ENCODE measurements at places on chromosomes 4 and X.

- no peaks in the 10 kb centered on the region for H3K27me3 ChIP-seq
- no peak for DNase-seq
- H3K36me3 ChIP-seq: no peaks in the 10 kb centered on the region
- peak overlapping the region; percentile 95 for H3K4me3 ChIP-seq
- no peak overlapping the region for H3K27ac ChIP-seq
- H3K4me1 ChIP-seq: peaks cover 22% of the 10 kb centered on the region
These were observed 12.7 kb downstream of the ACOX3 start for GRCh38 chr4:8427761-8428287.

- H3K27ac ChIP-seq: no peak overlapping the region
- H3K4me1 ChIP-seq: no peaks in the 10 kb centered on the region
- H3K27me3 ChIP-seq: peaks cover 10% of the 10 kb centered on the region
These were observed 46.6 kb upstream of the SHISA3 start for GRCh38 chr4:42350611-42351182.

DNA sequence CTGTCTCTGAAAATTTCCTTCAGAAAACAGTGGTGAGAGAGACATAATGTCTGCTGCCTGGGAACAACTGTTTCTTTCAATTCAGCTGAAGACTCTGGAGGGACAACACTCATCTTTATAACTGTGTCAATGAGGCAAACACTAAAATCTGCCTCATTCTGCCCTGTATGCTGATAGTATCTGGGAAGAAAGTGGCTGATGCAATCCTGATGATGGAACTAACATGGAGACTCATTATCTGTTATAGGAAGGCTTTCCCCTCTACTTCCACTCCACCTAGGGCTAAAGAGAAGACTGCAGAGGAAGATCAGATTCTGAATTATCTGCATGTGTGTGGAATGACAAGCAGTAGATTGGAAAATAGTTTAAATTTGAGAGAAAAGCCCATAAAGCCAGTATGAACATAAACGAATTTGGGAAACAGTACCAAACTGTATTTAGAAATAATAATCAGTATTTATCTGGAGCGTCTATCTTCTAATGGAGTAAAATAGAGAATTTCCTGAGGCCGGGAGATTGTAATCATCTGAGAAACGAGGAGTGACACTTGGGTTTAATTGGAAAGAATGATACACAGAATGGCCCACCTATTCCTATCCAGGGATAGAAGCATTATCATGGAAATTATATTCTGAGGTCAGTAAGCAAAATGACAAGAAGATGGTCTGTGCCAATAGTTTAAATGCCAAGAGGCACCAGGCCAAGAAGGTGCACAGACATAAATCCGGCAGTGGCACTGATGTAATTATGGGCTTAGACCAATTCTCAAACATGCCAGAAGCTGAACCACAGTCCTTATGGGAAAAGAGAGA, 85.4 kb downstream of the SHISA3 start:
- DNase-seq: no peak
- peaks cover 2% of the 10 kb centered on the region for H3K4me1 ChIP-seq
- H3K27ac ChIP-seq: no peak overlapping the region

- H3K4me1 ChIP-seq: peaks cover 47% of the 10 kb centered on the region
- H3K27me3 ChIP-seq: no peaks in the 10 kb centered on the region
- H3K27ac ChIP-seq: no peak overlapping the region
- no peak for DNase-seq
- peaks cover 20% of the 10 kb centered on the region for H3K36me3 ChIP-seq
These were observed 8.4 kb downstream of the N4BP2 start for GRCh38 chr4:40065010-40065409.

GRCh38 chr4:171025343-171025742, 787.9 kb upstream of the GALNTL6 start:
- DNase-seq: no peak
- H3K4me1 ChIP-seq: no peaks in the 10 kb centered on the region
- no peak overlapping the region for H3K27ac ChIP-seq
- no peaks in the 10 kb centered on the region for H3K27me3 ChIP-seq
- no peaks in the 10 kb centered on the region for H3K36me3 ChIP-seq

DNA sequence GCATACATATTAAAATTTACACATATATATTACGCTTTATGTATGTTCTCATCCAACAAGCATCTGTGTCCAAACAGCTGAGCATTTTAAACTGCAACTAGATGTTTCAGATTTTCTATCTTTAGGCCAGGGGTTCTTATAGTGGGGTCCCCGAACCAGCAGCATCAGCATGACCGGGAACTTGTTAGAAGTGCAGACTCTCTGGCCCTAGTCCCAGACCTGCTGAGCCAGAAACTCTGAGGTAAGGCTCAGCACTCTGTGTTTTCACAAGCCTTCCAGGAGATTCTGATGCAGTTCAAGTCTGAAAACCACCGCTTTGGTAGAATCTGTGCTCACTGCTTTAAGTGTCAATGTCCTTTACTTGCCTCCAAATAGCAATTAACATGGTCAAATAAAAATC, 266.2 kb upstream of the CASK start:
- no peak overlapping the region for H3K4me3 ChIP-seq
- no peaks in the 10 kb centered on the region for H3K27me3 ChIP-seq
- no peak for DNase-seq
- H3K36me3 ChIP-seq: no peaks in the 10 kb centered on the region

DNA sequence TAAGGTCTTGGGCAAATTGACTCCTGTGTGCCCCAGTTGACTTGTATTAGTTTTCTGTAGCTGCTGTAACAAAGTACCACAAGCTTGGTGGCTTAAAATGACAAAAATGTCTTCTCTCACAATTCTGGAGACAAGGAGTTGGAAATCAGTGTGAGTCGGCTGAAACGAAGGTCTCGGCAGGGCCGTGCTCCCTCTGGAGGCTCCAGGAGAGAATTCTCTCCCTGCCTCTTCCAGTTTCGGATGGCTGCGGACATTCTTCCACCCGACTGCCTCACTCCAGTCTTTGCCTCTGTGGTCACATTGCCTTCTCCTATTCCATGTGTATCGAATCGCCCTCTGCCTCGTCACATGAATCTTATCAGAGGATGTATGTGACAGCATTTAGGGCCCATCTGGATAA, 66.0 kb upstream of the PHOX2B start:
- no peaks in the 10 kb centered on the region for H3K4me1 ChIP-seq
- peaks cover 21% of the 10 kb centered on the region for H3K27me3 ChIP-seq

DNA sequence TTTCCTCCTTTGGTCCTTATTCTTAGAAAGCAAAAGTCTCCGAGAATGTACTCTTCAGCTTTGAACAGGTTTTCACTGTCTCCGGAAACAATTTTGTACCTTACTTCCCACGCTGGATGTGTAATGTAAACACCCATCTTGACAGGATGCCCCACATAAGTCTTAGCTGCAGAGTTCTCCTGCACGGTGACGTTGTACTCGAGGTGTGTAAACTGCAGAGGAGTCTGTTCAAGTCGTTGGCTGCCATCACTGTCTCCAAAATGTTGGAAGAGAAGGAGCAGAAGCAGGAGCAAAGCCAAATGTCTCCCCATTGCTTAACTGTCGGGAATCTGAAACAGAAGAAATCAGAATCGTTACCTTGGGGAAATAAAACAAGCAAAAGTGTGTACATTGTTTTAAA, 14.1 kb downstream of the FAT1 start:
- H3K27ac ChIP-seq: no peak overlapping the region
- peaks cover 4% of the 10 kb centered on the region for H3K27me3 ChIP-seq
- no peaks in the 10 kb centered on the region for H3K4me1 ChIP-seq
- H3K4me3 ChIP-seq: no peak overlapping the region
- DNase-seq: no peak
